ENCODE measurements at places on chromosomes 5 and 9.
A peak's percentile ranks its signal among the peaks of the same experiment; 100 is the strongest.

- DNase-seq: no peak
Measured at GRCh38 chr5:32193591-32193990, 19.5 kb upstream of the GOLPH3 start.

DNA sequence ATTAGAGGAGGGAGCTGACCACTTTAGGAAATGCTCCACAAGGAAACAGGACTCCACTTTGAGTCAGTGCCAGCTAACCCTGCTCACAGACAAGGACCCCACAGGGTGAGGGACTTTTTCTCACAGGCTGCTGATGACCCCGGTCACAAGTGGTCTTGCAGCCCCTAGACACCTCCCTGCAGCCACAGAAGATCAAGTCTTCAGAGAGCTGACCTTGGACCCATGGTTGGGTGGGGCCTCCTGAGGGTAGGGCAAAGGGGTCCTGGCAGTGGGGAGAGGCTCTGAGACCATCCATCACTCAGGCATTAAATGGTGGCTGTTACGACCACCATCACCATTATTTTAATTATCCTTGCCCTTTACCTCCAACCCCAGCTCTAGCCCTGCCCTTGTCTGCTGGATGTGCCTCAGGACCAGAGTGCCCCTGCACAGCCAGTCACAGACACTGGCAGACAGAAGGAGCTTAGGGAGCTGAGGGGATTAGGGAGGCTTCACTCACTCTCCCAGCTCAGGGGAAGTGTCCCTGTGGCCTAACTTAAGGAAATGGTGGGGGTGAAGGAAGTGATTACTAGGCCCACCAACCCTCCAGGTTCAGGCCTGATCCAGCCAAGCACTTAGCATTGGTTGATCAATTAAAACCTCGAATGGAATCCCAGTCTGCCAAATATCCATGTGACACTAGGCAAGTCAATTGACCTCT lies 1.6 kb downstream of the ACSL6 start:
- no peak for DNase-seq

DNA sequence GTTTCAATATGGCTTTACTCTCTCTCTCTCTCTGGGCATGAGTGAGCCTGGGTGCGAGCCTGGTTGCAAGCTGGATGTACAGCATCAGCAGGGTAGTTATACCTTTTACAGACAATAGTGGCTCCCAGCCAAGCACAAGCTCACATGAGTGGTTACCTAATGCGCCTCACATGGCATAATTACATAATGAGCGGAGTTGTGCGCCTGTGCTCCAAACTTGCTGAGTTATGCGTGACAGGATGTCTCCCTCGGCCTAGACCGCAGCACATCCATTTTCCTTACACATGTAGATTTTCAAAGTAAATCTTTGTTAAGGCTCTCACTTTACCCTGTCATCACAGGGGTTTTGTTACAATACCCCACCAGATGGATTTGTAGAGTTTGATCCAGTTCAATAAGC lies 233.5 kb upstream of the WWC1 start:
- no peak for DNase-seq

GRCh38 chr9:136964833-136965422 lies 12.4 kb upstream of the PTGDS start:
- DNase-seq: no peak

- DNase-seq: no peak
Measured at GRCh38 chr5:112227911-112228631, 191.0 kb downstream of the EPB41L4A start.

DNA sequence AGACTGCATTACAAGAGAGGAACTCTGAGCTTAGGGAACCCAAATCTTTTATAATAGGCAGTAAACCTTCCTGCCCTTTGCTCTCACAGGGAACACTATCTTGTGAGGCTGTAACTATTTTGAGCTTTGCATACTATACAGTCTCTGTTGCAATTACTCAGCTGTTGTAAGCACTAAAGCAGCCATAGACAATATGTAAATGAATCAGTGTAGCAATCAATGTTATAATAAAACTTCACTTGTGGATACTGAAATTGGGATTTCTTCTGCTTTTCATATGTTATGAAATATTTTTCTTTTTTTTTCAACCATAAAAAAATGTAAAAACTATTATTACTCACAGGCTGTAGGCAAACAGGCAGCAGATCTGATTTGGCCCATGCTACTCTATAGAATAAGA lies 16.7 kb upstream of the UBQLN1 start:
- DNase-seq: no peak

DNA sequence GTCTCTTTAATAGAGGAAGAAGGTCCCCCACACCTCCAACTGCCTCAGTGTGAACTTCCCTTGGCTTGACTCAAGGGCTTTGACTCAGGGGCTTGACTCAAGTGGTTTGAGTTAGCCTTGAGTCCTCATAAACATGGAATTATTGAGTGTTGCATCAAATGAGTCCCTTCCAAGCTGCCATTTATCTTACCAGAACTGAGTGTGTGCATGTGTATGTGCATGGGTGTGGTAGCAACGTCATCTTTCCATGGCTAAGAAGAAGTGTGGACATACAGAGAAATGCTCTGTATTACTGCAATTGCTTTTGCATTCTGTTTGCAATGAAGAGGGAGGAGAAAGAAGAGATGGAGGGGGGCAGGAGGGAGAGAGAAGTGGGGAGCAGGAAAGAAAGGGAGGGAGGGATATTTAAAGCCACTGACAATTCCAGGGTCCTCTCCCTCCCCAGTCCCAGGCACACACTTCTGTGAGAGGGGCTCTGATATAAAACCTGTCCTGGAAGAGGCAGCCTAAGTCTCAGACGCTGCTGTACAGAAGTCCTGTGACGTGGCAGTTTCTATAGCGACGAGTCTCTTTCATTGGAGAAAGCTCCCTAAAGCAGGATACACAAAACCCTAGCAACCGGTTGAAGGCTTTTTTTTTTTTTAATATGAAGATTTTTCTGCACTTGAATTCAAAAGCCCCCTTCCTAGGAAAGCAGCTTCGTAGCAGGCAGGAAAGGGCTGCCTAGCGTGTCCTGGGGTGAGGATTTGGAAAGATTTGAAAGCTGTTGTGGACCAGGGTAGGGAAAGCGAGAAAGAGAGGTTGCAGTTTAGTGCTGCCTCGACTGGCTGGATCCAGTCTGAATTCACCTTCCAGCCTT lies 93.3 kb upstream of the MAP1B start:
- DNase-seq: no peak

DNA sequence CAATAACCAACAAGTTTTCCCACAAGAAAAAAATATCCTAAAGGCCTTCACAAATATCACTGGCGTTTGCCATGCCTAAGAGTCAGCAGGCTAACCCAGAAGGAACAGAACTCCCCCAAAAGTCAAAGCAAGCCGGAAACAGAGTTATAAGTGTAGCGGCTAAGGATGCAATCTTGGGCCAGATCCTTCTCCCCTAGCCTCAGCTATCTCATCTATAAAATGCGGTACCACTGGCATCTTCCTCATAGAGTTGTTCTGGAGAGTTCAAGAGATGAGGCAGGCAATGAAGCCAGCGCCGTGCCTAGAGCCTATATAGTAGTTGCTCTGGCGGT lies 632 bp downstream of the DPM2 start:
- no peak for DNase-seq

- no peak for DNase-seq
Measured at GRCh38 chr9:5820425-5820824, 12.5 kb downstream of the ERMP1 start.

DNA sequence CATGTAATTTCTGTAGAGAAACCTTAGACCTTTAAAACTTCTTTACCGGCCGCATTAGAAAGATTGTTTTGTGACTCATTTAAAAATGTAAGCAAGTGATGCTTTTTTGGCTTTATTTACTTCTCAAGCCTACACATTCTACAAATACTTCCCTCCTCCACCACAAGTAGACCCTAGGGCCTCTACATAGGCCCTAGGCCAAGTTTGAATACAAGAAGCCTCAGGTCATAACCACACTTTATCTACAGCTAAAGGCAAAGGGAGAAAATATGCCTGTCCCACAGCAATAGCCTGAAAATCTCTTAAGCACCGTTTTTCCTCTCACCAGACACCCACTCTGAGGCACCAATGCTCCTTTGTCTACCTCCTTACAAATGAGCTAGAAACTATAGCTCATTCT lies 53.9 kb downstream of the CSNK1A1 start:
- DNase-seq: no peak

- DNase-seq: no peak
Measured at GRCh38 chr5:140927228-140927573, 1.1 kb downstream of the PCDHAC1 start.

- no peak for DNase-seq
Measured at GRCh38 chr9:37229882-37230482, 109.6 kb downstream of the ZCCHC7 start.

DNA sequence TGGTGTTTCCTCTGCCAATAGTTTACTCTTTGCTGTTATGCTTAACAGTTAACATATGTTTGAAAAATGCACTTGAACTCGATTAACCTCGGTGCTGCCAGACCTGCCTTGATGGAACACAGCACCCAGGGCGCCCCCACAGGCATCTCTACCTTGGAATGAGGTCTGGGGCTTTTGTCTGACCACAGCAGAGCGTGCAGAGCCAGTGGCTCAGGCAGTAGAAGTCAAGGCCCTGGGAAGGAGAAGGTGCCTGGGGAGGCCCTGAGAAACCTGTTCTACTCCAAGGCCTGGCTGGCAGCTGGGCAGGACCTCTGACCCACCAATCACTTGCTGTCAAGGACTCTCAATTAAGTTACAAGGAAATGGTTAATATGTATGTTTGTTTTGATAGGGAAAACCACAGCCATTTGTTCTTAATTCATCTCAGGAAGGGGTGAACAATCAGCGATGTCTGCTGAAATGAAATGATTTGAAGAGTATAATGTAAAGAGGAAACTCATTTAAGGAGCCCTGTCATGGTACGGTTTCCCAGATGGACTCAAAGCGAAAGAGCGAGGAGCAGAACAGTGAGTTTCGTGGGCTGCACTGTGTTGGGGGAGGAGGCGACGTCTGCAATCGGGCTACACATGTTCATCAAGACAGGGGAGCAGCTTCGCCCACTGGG lies 21.9 kb downstream of the MACROH2A1 start:
- peak; percentile 42 for DNase-seq

DNA sequence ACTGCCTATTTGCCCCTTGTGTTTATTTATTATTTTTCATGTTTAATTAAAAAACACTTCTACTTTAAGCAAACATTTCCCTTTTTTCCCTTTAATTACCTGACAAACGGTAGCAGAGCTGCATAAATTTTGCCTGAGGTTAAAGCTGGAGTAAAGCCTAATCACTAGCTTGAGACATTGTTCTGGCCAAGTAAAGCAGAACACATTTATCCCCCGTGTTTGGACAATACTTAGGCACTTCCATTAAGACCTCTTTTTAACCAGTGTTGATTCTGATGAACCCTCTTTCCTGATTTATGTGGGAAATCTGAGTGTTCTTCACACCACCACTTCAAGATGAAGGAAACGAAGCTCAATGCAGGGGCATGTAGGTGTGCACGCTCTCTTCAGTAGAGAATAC lies 54.5 kb downstream of the BNC2 start:
- DNase-seq: no peak

- no peak for DNase-seq
Measured at GRCh38 chr9:109815366-109815947, 35.5 kb downstream of the PALM2AKAP2 start.
